ENCODE measurements at places on chromosomes 11 and 22. TPM values are rescaled to one million over a fixed set of nuclear protein-coding genes. Genes with fewer than 3 reads are reported as not detected.
A peak's percentile ranks its signal among the peaks of the same experiment; 100 is the strongest.

TRAPPC4 gene
- 71.4 TPM for total RNA-seq

JAML gene
- 251 TPM for total RNA-seq

GLB1L2 gene
- total RNA-seq: 6.0 TPM

TANGO2 gene
- 15.7 TPM for total RNA-seq

PTPN5 gene
- not detected for total RNA-seq

PLAAT5 gene
- total RNA-seq: 0.16 TPM

CDKN1C gene
- 1.6 TPM for total RNA-seq

OTOG gene
- not detected for total RNA-seq

KCNJ11 gene
- 2.4 TPM for total RNA-seq

- no peak overlapping the region for H3K27ac ChIP-seq
- H3K4me3 ChIP-seq: no peak overlapping the region
- H3K27me3 ChIP-seq: no peaks in the 10 kb centered on the region
- no peak for DNase-seq
- H3K36me3 ChIP-seq: no peaks in the 10 kb centered on the region
Measured at GRCh38 chr11:2770761-2771301, 71.0 kb upstream of the KCNQ1OT1 start.

- H3K4me1 ChIP-seq: no peaks in the 10 kb centered on the region
- no peak overlapping the region for H3K4me3 ChIP-seq
- DNase-seq: no peak
- H3K36me3 ChIP-seq: no peaks in the 10 kb centered on the region
- H3K27me3 ChIP-seq: no peaks in the 10 kb centered on the region
Measured at GRCh38 chr11:107151158-107151557, 132.9 kb upstream of the GUCY1A2 start.

- H3K27me3 ChIP-seq: peaks cover 3% of the 10 kb centered on the region
- DNase-seq: no peak
- H3K4me1 ChIP-seq: no peaks in the 10 kb centered on the region
- no peak overlapping the region for H3K4me3 ChIP-seq
- H3K27ac ChIP-seq: no peak overlapping the region
- H3K36me3 ChIP-seq: no peaks in the 10 kb centered on the region
Measured at GRCh38 chr11:113286509-113287497, 27.6 kb upstream of the TTC12 start.

- H3K4me3 ChIP-seq: no peak overlapping the region
- no peaks in the 10 kb centered on the region for H3K36me3 ChIP-seq
- DNase-seq: no peak
- H3K4me1 ChIP-seq: no peaks in the 10 kb centered on the region
Measured at GRCh38 chr11:134370526-134371435, 39.0 kb downstream of the GLB1L2 start.

- H3K27ac ChIP-seq: no peak overlapping the region
- no peaks in the 10 kb centered on the region for H3K36me3 ChIP-seq
- no peaks in the 10 kb centered on the region for H3K4me1 ChIP-seq
- H3K4me3 ChIP-seq: no peak overlapping the region
- no peak for DNase-seq
- peaks cover 6% of the 10 kb centered on the region for H3K27me3 ChIP-seq
Measured at GRCh38 chr11:78851878-78852586, 277.4 kb upstream of the NARS2 start.

GRCh38 chr11:119714189-119714588 lies 14.8 kb downstream of the NECTIN1 start:
- peaks cover 11% of the 10 kb centered on the region for H3K4me1 ChIP-seq
- H3K4me3 ChIP-seq: no peak overlapping the region
- no peak overlapping the region for H3K27ac ChIP-seq
- no peaks in the 10 kb centered on the region for H3K36me3 ChIP-seq
- DNase-seq: no peak

DNA sequence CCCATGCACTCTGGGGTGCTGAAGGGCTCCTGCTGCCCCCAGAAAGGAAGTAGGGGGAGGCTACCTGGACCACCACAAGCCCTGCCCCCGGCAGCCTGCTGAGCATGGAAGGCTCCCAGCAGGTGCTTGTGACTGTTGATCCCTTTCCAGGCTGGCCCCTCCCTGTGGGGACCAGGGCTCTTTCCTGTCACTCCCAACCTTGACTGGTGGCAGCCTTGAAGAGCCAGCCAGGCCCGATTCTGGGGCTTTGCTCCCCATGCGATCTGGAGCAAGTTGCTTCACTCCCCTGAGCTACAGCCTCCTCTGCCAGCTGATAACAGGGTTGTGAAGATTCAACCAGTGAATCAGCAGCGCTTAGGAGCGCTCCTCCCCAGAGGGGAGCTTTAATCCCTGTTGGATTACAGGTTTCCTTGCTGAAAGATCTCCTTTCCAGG lies 4.6 kb upstream of the CST6 start:
- H3K27me3 ChIP-seq: peaks cover 6% of the 10 kb centered on the region
- no peak for DNase-seq

GRCh38 chr11:20161923-20162744 lies 1.9 kb upstream of the DBX1 start:
- no peak overlapping the region for H3K27ac ChIP-seq
- peaks cover 28% of the 10 kb centered on the region for H3K4me1 ChIP-seq
- no peak for DNase-seq
- H3K27me3 ChIP-seq: peaks cover 83% of the 10 kb centered on the region

GRCh38 chr11:125357551-125357950 lies 138.5 kb downstream of the FEZ1 start:
- no peaks in the 10 kb centered on the region for H3K36me3 ChIP-seq
- no peaks in the 10 kb centered on the region for H3K27me3 ChIP-seq
- H3K4me1 ChIP-seq: no peaks in the 10 kb centered on the region
- H3K4me3 ChIP-seq: no peak overlapping the region

- no peaks in the 10 kb centered on the region for H3K36me3 ChIP-seq
- H3K4me1 ChIP-seq: peaks cover 6% of the 10 kb centered on the region
- no peak overlapping the region for H3K4me3 ChIP-seq
- DNase-seq: peak; percentile 10
- no peaks in the 10 kb centered on the region for H3K27me3 ChIP-seq
Measured at GRCh38 chr22:32752816-32753520, 48.5 kb upstream of the TIMP3 start.

- H3K4me3 ChIP-seq: no peak overlapping the region
- H3K36me3 ChIP-seq: no peaks in the 10 kb centered on the region
- H3K27me3 ChIP-seq: peaks cover 2% of the 10 kb centered on the region
- no peaks in the 10 kb centered on the region for H3K4me1 ChIP-seq
- DNase-seq: peak; percentile 3
Measured at GRCh38 chr11:115990004-115990447, 485.8 kb upstream of the CADM1 start.

- no peak overlapping the region for H3K27ac ChIP-seq
- DNase-seq: no peak
- H3K4me1 ChIP-seq: peaks cover 1% of the 10 kb centered on the region
- H3K4me3 ChIP-seq: no peak overlapping the region
Measured at GRCh38 chr11:69115586-69116560, 39.9 kb upstream of the SMIM38 start.

GRCh38 chr11:118169300-118170140 lies 6.9 kb downstream of the SCN2B start:
- H3K36me3 ChIP-seq: no peaks in the 10 kb centered on the region
- H3K4me3 ChIP-seq: no peak overlapping the region
- H3K27me3 ChIP-seq: peaks cover 2% of the 10 kb centered on the region
- H3K4me1 ChIP-seq: peaks cover 2% of the 10 kb centered on the region

DNA sequence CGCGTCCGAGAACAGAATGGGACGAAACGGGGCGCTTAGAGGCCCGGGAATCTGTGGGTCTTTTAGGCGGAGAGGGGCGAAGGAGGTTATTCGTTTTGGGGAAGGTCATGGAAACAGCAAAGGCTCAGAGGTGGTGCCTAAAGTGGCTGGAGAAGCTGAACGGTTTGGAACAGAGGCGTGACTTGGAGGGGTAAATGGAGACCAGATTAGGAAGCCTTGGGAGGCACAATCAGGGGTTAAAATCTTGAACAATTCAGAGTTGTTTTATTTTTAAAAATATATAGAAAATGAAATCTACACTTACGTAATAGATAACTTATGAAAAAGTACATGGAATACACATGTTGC lies 247 bp upstream of the PLAAT5 start:
- peaks cover 22% of the 10 kb centered on the region for H3K27me3 ChIP-seq
- no peak for DNase-seq
- H3K4me3 ChIP-seq: peak overlapping the region; percentile 74
- no peaks in the 10 kb centered on the region for H3K36me3 ChIP-seq
- no peak overlapping the region for H3K27ac ChIP-seq
- H3K4me1 ChIP-seq: peaks cover 9% of the 10 kb centered on the region

DNA sequence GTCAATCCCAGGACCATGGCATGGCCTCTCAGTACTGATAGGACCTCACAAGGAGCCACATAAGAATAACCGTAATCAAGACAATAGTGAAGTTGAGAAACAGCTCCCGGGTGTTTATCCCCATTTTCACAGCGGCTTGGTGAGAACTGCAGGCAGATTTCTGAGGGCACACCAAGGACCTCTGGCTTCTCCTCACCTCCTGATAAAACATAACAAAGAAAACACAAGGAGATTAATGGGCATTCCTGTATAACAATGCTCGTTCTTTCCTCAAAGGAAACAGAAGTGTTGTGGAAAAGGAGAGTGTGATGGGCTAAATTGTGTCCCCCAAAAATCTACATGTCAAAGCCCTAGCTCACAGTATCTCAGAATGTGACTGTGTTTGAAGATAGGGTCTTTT lies 4.0 kb downstream of the SLN start:
- H3K4me1 ChIP-seq: no peaks in the 10 kb centered on the region
- peaks cover 22% of the 10 kb centered on the region for H3K27me3 ChIP-seq
- H3K36me3 ChIP-seq: no peaks in the 10 kb centered on the region
- H3K4me3 ChIP-seq: no peak overlapping the region
- no peak for DNase-seq

DNA sequence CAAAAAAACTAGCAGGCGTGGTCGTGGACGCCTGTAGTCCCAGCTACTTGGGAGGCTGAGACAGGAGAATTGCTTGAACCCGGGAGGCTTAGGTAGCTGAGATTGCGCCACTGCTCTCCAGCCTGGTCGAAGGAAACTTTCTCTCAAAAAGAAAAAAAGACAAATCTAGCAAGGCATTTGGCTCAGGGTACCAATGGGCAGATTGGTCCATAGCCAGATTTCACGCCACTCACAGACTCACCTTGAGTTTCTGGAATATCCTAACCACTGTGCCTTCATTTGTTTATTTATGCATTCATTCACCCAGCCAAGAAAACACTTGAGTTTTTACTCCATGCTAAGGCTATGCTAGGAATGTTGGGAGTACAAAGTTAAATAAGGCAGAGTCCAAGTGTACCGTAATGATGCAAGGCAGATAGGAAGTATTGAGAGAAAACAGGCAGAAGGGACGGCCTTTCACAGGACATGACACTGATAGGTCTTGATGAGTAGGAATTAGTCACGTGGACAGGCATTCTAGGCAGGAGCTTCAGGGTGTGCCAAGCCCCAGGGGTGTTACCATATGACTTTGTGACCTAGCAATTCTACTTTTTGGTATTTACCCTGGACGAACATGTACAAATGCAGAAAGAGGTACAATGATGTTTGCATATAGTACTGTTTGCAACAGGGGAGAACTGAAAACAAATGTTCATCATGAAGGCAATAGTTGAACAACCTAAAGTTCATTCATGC lies 3.0 kb upstream of the PACSIN3 start:
- H3K4me1 ChIP-seq: peaks cover 13% of the 10 kb centered on the region
- DNase-seq: no peak
- peaks cover 21% of the 10 kb centered on the region for H3K27me3 ChIP-seq
- no peaks in the 10 kb centered on the region for H3K36me3 ChIP-seq

DNA sequence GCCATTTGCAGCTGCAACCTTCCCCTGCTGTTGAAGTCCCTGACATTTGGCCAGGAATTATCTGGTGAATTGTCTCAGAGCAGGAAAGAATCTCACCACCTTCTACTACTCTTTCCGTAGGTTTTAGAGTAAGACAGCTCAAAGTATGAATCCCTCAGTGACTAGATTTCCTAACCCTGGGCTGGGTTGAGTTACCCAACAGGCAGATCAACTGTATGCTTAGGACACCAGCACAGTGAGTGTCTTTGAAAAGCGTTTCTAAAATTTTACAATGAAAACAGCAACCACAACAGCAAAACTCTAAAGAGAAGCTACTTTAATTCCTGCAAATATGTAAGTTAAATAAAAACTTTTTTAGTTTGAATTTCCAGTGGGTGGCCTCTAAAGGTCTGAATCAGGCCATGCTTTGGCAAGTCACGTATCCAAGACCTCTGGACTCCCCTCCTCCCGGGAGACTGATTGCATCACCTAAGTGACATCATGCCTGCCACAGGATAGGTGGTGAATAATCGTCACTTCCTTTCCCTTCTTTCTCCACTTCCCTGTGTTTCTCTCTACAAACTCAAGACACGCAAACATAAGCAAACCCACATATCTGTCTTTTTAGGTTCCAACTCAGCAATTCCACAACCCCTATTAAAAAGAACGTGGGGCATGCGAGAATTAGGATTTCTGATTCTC lies 7.8 kb downstream of the OR8B12 start:
- no peaks in the 10 kb centered on the region for H3K36me3 ChIP-seq
- H3K27me3 ChIP-seq: peaks cover 14% of the 10 kb centered on the region
- H3K27ac ChIP-seq: no peak overlapping the region
- DNase-seq: no peak
- no peaks in the 10 kb centered on the region for H3K4me1 ChIP-seq

- H3K27ac ChIP-seq: no peak overlapping the region
- no peak for DNase-seq
- no peaks in the 10 kb centered on the region for H3K27me3 ChIP-seq
- H3K36me3 ChIP-seq: peaks cover 20% of the 10 kb centered on the region
Measured at GRCh38 chr22:25359601-25360261, 140.3 kb downstream of the CRYBB2 start.

GRCh38 chr11:771617-772204 lies 5.6 kb downstream of the GATD1 start:
- H3K36me3 ChIP-seq: peaks cover 22% of the 10 kb centered on the region
- no peak for DNase-seq
- peaks cover 17% of the 10 kb centered on the region for H3K4me1 ChIP-seq
- no peak overlapping the region for H3K4me3 ChIP-seq
- no peaks in the 10 kb centered on the region for H3K27me3 ChIP-seq

DNA sequence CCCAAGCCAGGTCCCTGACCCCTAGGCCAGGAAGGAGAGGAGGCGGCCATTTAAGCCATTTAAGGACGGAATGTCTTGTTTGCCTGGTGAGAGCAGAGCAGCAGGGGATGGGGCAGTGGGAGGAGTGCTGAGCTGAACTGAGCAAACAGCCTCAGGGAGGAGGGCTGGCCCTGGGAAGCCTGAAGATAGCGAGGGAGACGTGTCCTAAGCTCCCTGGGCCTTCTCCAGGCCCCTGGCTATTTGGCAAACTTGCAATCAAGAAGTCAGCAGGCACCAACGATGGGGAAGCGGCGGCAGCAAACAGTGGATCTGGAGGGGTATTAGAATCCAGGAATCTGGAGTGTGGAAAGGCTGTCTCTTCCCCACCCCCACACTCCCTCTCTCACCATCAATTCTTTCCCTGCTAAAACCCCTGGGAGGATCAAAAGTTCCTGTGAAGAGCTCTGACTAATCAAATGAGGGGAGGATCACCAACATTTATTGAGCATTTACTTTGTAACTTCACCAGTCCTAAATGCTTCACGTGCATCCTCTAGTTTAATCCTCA lies 8.8 kb downstream of the BCL9L start:
- H3K36me3 ChIP-seq: peaks cover 10% of the 10 kb centered on the region
- no peak for DNase-seq
- no peaks in the 10 kb centered on the region for H3K27me3 ChIP-seq
- peak overlapping the region; percentile 93 for H3K4me3 ChIP-seq
- peak overlapping the region; percentile 99 for H3K27ac ChIP-seq

All from activated CD8-positive, alpha-beta T cell treated with anti-CD3 and anti-CD28 coated beads for 36 hours (primary cell).